ENCODE measurements at places on chromosomes 11 and 22.
A peak's percentile ranks its signal among the peaks of the same experiment; 100 is the strongest.

- no peak for DNase-seq
Observed at GRCh38 chr11:104584823-104585222, 313.4 kb downstream of the CASP12 start.

DNA sequence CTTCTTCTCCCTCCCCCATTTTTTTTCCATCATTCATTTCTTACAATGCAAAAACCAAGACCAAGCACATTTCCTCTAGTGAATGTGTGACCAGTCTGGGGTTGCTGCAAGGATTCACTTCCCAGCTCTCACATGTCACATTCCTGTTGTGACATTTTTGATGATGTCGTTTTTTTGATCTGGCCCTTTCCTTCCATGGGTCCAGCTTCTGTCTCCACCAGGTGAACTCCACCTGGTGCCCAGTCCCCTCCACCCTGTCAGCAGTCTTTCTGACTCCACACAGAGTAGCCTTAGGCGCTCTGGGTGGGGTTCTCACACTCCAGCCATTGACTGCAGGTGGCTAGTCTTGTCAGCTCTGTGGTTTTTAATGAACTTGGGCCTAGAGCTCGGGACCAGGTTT lies 15.6 kb downstream of the PANX1 start:
- no peak for DNase-seq

- no peak for DNase-seq
Observed at GRCh38 chr11:106420048-106420665, 342.7 kb downstream of the AASDHPPT start.

DNA sequence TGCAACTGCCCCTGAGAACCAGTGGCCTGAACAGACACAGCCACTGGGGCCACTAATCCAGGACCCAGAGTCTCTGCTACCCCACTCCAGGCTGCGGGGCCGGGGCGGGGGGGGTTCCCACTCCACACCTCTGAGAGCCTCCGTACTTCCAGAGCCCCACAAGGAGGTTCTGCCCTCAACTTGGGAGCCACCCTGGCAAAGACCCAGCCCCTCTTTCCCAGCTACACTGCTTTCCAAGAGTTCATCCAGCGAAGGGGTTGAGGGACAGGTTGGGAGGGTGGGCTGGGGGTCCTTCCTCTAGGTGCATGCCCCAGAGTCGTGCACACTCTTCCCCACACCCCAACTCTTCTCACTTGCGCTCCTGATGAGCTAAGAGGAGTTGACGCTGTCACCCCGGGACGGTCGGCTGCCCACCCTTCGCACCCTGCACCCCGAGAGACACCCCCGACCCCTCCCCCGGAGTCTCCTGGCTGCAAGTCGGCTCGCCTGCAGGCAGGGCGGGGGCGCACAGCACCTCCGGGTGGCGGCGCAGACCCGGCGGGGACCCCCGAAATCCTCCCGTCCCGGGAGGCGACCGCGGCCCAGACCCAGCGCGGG lies 531 bp downstream of the RAB3IL1 start:
- no peak for DNase-seq

DNA sequence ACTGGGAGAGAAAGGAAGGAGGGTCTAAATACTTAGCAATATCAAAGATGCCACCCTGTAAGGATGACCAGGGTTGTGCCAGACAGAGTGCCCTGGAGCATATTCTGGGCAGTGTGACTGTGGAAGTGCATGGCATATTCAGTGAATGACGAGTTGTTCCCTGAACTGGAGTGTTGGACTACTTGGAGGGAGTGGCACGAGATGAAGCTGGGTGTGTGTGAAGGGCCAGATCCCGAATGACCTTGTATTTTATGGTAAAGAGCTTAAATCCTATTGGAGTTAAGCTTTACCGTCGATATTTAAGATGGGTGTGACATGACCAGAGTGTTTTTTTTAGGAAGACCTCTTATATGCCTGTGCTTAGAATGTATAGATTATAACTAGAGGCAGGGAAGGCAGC lies 48.8 kb downstream of the STIM1 start:
- peak; percentile 56 for DNase-seq
